Naive B cell (primary cell): ENCODE measurements at places on chromosomes 6 and 20.

DNA sequence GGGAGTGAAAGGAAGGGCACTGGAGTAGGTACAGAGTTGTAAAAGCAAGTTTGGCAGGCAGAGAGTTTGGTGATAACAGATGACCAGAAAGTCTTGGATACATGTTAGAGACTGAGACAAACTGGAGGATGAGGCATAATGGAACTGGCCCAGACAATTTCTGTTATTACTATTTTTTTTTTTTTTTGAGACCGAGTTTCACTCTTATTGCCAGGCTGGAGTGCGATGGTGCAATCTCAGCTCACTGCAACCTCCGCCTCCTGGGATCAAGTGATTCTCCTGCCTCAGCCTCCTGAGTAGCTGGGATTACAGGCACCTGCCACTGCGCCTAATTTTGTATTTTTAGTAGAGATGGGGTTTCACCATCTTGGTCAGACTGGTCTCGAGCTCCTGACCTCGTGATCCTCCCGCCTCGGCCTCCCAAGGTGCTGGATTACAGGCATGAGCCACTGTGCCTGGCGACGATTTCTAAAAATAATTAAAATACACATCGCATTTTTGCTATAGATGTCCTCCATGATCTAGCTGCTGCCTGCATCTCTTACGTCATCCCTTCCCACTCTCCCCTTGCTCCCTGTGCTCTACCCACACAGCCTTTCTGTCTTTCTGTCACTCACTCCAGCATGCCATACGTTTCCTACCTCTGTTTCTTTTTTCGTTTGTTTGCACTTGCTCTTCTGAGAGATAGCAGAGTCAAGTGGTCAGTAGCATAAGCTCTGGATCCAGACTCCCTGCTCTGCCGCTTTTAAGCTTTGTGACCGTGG is 23.5 kb downstream of the MAPK14 start:
- DNase-seq, result no peak

DNA sequence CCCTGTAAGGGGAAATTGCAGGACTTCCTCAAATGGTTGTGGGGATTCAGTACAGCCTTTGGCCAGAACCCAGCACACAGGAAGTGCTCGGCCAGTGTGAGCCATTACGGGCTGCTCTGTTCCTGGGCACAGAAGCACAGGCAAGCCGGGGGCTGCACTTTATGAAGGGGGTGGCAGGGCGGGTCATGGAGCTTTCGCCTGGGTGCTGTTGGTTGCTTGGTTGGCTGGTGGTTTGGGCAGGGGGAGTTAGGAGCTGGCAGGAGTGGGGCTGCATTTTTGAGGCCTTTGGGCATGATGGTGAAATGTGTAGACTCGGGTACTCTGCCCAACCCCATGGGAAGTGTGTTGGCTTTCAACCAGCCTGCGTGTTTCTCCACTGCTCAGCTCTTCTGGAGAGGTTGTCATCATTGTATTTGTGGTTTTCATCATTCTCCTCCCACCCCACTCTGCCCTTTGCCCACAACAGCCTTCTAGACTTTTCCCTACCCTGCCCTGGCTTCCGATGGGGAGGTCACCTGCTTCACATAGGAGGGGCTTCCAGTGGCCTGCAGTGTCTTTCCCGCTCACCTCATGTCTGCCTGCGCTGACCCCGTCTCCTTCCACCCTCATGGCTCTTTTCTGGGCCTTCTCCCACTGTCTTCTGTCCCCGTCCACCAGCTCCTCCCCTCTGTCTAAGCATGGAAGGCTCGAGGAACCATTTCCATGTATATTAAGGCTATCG is 16.1 kb upstream of the RBM38 start:
- no peak for DNase-seq

- no peak for DNase-seq
These were observed 13.5 kb downstream of the EPB41L1 start for GRCh38 chr20:36167902-36168503.

GRCh38 chr6:14309516-14309915 is 191.9 kb downstream of the CD83 start:
- no peak for DNase-seq

GRCh38 chr6:6007366-6008088 is 802 bp upstream of the NRN1 start:
- DNase-seq, result peak; percentile 29

GRCh38 chr6:3228046-3228671 is 706 bp upstream of the TUBB2B start:
- DNase-seq, result peak; percentile 42

- DNase-seq, result no peak
These were observed 22.3 kb downstream of the MKKS start for GRCh38 chr20:10411673-10412072.

DNA sequence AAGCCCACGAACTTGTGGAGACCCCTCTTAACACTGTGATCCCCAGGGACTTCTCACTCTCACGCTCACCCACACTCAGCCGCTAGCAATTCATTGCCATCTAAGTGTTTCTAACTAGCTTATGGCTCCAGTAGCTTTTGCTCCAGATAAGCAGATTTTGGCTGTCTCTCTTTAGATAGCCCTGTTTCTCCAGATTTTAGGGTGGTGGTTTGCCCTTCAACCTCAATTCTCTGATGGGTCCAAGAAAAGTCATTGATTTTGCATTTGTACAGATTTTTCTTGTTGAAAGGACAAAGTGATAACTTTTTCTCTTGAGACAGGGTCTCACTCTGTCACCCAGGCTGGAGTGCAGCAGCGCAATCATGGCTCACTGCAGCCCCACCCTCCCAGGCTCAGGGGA is 41.2 kb downstream of the NR2E1 start:
- no peak for DNase-seq

DNA sequence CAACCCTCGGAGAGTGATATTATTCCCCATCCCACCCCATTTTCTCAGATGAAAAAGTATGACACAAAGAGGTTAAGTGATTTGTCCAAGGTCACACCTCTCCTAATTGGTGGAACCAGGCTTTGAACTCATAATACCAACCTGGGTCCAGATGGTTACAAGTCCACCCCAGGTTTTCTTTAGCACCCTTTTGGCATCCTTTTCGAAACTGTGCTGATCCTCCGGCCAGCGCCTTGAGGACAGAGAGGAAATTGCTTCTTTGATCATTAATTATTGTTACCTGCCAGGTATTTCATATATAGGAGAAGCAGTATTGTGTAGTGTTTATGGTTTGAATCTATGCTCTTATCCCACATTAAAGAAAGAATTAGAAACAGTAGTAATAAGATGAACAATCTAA is 29.3 kb upstream of the PDYN start:
- no peak for DNase-seq

DNA sequence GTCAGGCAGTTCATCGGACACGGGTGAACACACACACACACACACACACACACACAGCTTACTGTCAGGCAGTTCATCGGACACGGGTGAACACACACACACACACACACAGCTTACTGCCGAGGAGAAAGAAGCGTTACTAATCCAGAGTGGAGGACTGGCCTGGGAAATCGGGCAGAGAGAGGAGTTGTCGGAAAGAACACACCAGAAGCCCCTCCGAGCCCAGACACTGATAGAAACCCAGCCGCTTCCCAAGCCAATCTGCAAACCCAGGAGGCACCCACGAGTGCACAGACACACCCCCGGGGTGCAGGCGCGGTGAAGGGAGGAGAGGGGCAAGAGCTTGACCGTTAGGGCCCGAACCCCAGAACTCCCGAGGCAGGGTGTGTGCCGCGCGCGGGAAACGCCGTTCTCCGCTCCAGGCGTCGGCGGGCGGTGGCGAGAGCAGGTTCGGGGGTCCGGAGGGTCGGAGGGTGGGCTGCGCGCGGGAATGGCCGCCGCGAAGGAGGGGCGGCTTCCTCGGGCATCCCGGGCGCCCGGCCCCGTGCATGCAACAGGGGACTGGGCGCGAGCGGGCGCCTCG is 636 bp downstream of the ELOVL2 start:
- DNase-seq, result peak; percentile 47

DNA sequence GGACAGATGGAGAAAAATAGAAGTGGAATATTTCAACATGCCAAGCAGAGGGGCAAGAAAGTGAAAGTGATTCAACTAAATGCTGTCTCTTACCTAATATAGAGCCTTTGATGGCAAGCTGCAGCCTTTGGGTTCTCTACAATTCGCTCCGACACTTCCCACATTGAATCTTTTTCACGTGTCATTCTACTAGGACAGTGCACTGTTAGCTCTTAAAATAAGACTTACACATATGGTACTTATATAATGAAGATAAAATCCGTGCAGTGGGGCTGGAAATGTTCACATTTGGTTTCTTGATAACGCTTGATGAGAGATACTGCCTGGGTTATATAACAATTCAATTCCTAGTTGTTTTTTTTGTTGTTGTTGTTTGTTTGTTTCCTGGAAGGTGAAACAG is 502.4 kb downstream of the LMBRD1 start:
- DNase-seq, result no peak

DNA sequence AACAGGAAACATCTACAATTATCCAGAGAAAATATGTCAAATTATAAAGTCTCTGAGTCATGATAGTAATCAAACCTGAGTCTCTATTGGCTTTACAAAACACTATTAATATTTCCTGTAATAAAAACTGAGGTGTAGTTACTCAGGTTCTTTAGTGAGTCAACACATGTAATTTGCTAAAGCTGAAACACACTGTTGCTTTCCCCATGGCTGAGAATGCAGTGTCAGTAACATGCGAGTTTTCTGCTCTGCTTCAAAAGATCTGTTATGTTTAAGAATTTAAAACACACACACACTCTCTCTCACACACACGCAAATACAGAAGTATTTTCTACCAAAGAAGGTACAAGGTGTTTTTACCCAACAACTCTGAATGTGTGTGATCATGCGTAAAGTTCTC is 38.6 kb downstream of the ATXN1 start:
- DNase-seq, result no peak

DNA sequence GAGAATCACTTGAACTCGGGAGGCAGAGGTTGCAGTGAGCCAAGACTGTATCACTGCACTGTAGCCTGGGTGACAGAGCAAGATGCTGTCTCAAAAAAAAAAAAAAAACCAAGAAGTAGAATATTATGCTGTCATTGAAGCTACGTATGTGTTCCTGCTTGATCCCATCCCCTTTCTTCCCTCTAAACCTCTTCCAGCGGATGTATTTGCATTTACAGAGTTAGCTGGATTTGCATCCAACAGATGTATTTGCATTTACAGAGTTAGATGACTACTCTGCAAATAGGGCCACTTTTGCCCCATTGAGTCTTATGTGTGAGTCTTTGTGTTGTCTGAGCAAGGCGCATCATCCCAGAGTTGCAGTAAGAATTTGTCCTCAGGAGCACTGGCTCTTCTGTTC is 24.9 kb upstream of the IPCEF1 start:
- DNase-seq, result no peak

DNA sequence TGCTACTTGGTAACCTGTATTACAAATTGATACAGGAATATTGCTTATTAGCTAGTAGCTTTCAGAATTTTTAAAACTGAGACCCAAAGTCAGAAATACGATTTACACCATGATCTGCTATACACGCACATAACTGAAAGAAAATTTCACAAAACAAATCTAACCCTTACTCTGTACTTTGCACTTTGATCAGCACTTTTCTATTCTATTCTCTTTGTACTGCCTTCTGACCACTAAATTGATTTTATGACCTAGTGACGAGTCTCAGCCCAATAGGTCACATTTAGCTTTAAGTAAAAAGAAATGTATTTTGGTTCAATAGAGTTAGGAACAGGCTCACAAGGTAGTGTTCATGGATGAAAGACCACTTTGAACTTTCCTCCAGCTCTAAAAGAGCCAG is 252.5 kb downstream of the TBX18 start:
- no peak for DNase-seq

- DNase-seq, result peak; percentile 36
These were observed 171.6 kb upstream of the FBXL4 start for GRCh38 chr6:99119109-99120031.

DNA sequence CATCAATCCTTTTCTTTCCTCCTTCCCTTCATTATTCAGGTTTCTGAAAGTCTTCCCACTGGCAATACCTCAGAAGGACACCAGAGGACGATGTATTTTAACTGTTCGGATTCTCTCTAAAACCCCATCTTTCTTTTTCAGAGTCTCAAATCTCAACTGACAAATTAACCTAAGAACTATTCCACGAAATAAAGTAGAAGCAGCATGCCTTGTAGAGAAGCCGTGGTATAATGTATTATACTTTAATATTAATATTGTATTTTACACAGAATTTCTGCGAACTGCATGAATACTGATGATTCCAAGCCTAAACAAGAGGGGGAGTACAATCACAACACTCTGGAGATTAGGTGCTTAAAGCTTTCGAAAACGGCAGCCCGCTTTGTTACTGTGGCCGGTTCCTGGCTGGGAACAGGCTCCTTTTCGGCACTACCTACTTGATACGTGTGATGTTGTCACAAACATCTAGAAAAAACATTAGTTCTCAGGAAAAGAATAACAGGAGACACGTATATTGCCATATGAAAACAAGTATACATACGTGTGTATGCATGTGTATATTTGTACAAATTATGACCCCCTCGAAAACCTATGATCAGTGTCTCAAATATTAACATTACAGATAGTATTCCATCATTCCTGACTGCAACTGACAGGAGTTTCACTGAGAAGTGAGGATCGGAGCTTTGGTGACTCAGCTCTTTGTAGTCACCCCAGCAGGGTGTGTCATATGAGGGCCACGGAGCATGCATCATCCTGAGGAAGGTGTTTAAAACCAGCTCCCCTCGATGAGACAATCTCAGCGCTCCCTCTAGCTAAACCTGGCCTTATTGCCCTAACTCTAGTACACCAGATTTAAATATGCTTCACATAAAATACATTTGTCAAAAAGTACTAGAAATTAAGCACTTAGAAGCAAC is 319.7 kb upstream of the TCF21 start:
- no peak for DNase-seq

DNA sequence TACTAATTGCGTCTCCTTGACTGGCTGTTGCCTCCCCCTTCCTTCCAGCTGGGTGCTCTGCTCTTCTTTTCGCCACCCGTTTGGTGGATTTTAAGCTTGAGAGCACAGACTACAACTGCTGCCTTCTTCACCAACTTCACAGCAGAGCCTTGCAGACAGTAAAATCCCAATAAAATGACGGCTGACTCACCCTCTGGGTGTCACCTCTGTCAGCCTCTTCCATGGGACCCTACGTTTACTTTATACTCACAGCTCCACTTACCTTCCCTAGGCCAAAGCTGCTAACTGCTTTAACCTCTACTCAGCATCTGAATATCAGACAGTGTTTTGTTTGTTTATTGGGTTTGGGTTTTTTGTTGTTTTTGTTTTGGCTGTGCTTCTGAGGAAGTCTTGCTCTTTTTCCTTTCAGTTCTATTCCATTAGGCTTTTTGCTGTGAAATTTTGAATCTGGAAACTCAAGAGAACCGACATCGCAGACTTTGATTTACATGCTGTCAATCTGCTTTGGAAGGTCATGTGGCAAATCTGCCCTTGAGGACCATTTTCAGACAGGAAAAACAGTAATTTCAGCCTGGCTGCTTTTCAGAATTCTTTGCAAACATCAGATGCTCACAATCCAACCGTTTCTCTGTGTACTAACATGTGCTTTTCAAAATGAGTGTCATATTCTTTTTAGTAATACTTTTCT is 2.4 kb downstream of the AGPAT4 start:
- DNase-seq, result no peak
